ENCODE measurements at places on chromosomes 7 and 10.
A peak's percentile ranks its signal among the peaks of the same experiment; 100 is the strongest.

GRCh38 chr7:117227091-117227490 is 95.8 kb downstream of the WNT2 start:
- ATAC-seq: no peak

- ATAC-seq: no peak
Measured at GRCh38 chr7:926061-927030, 28.1 kb downstream of the ADAP1 start.

DNA sequence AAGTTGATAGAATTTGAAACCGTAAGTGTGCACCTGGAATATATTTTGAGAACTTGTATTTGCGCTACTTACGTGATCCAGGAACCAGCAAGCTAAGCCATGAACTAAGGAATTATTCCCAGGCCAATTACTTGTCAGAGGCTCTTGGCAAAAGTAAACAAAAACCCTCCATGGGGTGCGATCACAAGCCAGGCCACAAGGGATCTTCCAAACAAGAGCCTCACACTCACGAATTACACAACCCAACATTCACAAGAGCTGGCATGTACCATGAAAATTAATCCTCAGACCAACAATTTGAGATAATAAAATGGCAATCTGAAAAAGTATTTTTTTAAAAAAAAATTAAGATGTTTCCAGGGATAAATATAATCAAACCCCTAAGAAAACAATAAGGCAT is 467.0 kb upstream of the AKR1E2 start:
- ATAC-seq: no peak

DNA sequence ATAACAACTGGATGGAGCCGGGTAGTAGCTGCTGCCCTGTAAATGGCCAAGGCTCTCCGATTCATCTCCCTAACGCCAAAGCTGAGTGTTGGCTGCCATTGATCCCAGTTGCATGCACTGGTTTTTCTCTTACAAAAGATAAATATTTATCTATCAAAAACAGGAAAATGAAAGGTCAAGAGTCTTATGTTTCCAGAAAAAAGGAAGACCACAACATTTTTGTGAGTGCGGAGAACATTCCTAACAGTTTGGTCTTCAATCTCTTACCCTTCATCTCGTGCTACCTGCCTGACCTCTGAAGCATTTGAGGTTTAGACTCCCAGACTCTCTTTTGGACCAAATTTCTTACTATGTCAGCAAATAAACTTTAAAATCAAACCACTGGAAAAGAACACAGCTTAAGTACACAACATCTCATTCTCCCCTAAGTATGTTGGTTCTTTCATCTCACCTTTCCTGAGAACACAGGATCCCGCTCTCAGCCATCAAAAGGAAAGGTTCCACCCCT is 61.6 kb downstream of the SORBS1 start:
- ATAC-seq: no peak

DNA sequence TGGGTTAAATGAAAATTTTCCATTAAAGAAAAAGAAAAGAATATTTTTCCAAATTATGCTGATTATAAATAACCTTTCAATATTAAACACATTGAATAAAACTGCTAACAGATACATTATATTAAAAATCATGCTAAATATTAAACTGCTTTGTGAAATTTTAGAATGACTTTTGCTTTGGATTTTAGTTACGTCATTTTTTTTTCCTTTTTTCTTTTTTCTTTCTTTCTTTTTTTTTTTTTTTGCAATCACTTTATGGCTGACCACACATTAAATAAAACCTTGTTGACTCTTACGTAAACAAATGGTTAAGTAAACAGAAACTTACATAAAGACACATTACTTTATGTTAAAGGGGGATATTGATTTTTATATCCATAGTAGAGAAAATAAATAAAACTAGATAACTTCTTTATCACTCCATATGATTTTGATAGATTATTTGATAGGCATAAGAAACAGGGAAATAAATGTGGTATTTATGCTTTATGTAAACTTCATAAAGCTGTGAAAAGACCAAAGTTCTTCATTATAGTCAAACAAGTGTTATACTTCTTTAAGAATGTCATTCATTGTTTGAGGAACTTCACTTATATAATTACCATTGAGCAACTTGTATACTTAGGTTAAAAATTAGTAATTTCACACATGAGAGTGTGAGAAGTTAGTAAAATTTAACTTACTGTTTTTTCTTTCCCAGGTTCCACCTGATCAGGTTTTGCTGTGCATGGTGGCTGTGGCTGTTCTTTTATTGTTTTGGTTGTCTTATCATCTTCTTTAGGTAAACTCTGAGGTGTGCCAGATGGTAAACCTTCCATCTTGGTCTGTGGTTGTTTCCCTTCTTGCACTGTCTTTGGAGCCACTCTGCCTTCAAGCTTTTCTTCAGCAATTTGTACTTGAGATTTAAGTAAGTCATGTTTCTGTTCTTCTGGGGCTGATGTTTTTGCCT is 197.3 kb downstream of the PCLO start:
- no peak for ATAC-seq

- ATAC-seq: no peak
Measured at GRCh38 chr10:80357851-80358125, 1.2 kb downstream of the DYDC2 start.

DNA sequence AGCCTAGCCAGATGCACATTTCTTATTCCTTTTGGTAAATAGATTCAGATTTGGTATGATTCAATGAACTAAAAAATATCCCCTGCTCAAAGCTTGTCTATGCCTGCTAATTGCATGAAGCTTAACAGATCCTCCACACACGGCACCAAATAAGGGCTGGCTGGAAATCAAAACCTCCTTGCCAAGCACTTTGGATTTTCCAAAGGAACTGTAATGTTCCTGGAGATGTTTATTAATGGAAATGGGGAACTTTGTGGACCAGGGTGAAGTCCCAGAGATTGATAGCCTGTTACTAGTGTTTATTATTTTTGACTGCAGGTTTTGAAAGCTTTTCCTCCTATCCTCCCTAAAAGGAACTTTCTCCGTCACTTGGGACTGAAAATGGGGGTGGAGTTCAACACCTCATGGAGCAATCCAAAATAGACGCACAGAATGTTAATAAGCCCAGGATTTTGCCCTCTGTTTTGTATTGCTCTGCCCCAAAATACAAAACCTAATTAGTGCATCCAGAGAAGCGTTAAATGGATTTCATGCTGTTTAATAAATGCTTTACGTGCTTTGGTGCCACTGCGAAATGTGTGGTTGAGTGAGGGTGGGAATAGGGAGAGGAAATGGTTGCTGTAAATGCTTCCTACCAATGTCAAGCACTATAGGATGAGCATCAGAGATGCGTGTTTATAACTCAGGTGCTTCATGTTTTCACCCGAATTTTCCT is 1027.7 kb downstream of the LRMDA start:
- ATAC-seq: peak; percentile 78

- ATAC-seq: no peak
Measured at GRCh38 chr7:130286881-130287280, 6.1 kb upstream of the CPA4 start.

DNA sequence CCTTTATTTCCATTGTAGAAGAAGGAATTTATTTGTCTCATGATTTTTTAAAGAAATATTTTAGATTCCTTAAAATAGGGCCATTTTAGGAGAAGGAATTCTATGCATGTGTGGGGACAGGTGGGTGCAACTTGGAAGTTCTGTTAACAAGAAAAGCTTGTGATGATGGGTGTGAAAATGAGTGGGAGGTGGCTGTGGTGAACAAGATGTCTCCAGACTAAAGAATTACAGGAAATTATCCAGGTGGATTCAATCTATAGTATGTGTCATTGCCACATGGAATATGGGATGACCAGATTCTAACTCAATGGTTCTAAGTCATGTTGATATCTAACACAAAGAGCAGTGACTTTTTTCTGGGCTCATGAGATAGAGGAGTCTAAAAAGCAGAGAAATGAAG is 229.6 kb upstream of the IGFBP3 start:
- ATAC-seq: no peak

- ATAC-seq: peak; percentile 38
Measured at GRCh38 chr7:99562832-99563231, 4.4 kb downstream of the ZNF655 start.

DNA sequence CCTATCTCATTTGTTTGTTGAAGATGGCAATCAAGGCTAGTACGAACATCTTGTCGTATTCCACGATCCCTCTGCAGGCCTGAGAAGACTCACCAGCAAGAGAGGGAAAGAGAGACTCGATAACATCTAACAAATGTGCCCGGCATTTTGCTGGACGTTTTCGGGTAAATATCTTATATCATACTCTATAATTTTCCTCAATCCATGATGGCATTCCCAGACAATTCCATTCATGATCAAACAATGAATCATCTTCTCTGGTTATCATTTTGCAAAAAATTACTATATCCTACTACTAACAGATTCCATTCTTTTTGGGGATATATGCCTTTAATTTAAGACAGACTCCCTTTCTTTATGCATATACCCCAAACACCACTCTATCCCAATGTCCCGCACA is 118.1 kb downstream of the TYW1B start:
- ATAC-seq: no peak

DNA sequence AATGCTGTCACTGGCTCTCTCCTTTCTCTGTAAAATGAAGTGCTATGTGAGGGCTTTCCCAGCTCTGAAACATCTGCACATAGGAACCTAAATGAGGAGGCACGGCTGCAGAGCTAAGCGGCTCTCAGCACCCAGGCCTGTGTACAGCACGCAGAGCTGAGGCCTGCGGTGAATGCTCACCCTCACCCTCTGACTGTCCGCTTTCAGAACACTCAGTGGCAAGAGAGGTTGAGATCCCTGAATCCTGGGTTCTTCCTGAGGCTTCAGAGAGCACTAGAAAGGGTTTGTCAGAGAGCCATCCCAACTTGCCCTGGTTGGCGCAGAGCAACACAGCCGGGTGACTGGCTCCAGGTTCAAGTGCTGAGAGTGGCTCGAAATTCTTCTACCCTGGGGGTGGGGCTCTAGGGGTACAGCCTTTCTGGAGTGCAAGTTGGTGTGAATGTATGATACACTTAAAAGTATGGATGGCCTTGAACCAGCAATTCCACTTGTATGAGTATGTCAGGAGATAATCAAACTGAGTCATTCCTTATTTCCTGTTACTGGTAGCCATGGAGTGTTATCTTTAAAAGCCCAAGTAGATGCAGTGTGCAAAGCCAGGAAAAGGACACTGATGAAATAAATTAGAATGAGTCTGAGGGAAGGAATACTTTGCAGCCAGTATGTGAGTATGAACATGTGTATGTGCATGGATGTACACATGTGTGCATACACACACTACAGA is 1.7 kb upstream of the CCDC201 start:
- no peak for ATAC-seq

- no peak for ATAC-seq
Measured at GRCh38 chr7:70237831-70238575, 639.7 kb downstream of the AUTS2 start.

DNA sequence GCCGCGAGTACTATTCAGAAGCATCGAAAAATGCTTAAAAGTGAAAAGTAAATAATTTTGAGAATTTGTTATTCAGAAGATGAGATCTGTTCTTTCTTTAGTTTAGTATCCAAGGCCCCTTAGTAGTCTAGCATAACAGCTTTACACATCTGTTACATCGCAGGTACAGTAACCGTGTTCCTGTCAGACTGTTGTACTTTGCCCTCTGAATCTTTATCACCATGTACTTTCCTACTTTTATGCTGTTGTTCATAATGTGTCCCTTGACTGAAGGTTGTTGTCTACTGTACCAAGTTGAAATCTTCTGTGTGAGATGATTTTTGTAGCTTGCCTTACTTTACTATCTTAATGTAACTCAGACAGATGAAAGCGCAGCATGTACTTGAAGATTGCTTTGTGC is 38.3 kb downstream of the WAC start:
- ATAC-seq: no peak

- no peak for ATAC-seq
Measured at GRCh38 chr7:127153315-127153714, 99.4 kb downstream of the GRM8 start.

DNA sequence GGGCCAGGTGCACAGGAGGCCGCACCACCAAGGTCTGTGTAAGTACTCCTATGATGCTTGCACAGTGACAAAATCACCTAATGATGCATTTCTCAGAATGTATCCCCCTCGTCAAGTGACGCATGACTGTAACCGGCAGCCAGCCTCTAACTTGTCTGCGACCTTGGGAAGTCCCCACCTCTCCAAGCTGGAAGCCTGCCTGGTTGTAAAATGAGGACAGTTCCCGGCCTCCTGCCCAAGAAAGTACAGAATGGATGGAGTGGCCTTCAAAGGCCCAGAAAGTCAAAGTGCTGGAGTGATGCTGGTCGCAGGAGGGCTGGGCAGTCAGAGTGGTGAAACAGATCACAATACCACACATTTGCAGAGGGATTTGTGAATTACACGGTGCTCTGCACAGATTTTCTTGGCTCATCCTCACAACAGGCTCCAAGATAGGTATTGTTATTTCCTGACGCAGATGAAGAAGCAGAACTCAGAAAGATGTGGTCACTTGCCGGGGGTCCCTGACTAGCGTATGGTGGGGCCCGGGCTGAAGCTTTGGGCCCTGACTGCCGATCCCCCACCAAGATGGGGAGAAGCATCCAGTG is 22.8 kb downstream of the SPOCK2 start:
- ATAC-seq: no peak

DNA sequence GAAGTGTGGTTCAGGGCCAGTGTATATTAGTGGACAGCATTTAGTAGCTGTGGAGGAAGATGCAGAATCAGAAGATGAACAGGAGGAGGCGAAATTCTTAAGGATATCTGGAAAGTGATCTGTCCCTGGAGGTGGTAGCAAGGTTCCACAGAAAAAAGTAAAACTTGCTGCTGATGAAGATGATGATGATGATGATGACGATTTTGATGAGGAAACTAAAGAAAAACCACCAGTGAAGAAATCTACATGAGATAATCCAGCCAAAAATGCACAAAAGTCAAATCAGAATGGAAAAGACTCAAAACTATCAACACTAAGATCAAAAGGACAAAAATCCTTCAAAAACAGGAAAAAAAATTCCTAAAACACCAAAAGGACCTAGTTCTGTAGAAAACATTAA is 26.3 kb downstream of the TM9SF3 start:
- no peak for ATAC-seq

DNA sequence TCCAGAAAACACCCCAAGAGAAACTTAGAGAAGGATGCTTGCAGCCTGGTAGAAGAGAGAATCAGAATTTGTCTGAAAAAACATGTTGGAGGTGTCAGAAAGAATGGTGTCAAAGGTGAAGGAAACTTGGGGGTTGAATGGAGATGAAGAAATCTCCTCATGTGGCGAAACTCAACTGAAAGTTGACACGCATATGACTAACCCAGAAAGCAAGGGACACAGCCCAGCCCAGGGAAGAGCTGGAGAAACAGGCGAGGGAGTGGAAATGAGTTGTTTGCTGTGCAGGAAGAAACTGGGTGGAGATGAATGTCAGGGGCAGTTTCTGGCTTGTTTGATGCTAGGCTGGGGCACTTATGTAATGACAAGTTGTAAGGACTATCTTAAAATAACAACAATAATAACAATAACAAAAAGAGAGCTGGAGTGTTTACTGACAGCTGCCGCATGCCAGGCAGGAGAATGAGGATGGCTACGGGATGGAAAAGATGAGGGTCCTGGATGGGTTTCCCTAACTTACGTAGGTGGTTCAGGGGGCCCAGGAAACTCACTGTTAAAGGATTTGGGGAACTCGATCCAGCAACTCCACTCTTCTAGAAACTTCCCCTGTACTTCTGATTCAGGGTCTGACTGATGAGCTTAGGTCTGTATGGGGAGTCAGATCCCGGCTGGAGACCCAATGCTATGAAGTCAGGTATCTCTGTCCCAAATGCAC is 57.4 kb downstream of the MAP3K8 start:
- ATAC-seq: peak; percentile 35

- ATAC-seq: no peak
Measured at GRCh38 chr10:133355266-133355665, 2.6 kb downstream of the FUOM start.

GRCh38 chr10:13536674-13537366 is 8.0 kb upstream of the BEND7 start:
- no peak for ATAC-seq

- ATAC-seq: no peak
Measured at GRCh38 chr10:100333661-100334440, 3.8 kb upstream of the PKD2L1 start.

Data from gastroesophageal sphincter (tissue), 4 donors.